Mesenchymal stem cell (in vitro differentiated cells and primary cell): ENCODE measurements at places on chromosomes 7 and 10.
A peak's percentile ranks its signal among the peaks of the same experiment; 100 is the strongest.

DNA sequence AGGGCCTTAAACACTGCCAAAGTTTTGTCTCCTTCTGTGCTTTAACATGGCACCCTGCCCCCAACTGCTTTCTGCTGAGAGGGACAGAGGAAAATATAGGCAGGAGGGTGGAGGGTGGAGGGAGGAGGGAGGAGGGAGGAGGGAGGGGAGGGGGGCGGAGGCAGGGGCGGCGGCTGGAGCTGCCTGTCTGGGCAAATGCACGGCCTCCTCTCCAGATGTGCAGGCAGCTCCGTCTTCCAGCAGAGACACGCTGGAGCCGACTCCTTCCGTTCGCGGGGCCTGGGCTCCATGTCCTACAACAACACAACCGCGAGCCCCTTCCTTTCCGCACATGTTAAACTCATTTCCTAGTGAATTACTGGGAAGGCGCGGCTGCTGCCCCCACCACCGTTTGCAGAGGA lies 14.2 kb downstream of the EBF3 start:
- no peak for DNase-seq

- DNase-seq, result no peak
Measured at GRCh38 chr10:103470761-103471653, 8.0 kb downstream of the CALHM3 start.

DNA sequence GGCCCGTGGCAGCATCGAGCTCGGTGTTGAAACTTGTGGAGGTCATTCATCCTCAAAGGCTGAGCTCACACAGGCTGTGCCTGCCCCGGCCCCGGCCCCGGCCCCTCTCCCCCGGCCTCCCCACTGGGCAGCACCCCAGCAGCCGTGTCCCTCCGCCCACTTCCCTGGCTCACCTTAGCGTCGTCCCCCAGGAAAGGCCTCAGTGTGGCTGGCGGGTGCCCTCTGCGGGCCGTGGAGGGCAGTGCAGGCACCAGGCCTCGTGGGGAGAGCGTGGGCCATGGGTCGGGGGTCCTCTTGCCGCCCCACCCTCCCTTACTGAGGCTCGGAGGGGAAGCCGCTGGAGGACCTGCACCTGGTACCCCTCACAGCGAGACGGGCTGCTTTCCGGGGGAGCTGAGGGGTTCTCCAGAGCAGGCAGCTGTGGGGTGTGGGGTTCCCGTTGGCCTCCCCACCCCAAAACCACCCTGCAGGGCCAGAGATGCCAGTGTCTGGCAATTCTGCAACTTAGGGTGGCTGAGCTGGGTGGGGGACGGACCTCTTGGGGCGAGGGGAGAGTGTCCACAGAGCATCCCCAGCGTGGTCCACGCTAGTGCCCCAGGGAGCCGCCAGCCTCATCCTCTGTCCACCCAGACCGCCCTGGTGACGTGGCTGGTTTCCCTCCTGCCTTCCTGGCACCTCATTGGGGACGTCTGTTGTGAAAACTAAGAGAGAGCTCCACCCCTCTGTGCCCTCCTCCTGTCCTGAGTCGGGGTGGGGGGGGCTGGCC lies 44.2 kb upstream of the DPYSL4 start:
- DNase-seq, result peak; percentile 6

DNA sequence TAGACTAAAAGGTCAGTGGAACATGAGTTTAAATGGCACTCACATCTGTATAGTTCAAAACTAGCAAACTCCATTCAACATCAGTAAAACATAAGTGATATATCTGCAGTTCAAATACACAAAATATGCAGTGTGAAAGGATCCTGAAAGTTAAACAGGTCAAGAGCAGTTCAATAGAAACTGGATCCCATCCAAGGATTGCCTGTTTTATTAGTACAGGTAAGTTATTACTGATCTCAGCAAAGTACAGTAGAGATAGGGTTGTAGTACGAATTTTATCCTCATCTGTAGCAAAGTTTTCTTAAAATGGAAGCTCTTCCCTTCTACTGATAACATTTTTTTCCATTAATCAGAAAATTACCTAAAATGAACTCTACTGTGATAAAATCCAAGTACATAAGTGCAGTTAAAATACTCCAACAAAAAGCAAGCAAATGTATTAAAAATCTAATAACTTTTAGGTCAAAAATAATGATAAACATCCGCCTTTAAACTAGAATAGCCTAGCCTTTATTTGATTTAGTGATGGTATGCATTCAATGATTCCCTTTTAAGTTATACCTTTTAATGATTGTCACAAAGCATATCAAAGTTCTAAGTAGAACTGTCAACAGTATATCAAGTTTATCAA lies 2.2 kb downstream of the ZNF800 start:
- no peak for DNase-seq

DNA sequence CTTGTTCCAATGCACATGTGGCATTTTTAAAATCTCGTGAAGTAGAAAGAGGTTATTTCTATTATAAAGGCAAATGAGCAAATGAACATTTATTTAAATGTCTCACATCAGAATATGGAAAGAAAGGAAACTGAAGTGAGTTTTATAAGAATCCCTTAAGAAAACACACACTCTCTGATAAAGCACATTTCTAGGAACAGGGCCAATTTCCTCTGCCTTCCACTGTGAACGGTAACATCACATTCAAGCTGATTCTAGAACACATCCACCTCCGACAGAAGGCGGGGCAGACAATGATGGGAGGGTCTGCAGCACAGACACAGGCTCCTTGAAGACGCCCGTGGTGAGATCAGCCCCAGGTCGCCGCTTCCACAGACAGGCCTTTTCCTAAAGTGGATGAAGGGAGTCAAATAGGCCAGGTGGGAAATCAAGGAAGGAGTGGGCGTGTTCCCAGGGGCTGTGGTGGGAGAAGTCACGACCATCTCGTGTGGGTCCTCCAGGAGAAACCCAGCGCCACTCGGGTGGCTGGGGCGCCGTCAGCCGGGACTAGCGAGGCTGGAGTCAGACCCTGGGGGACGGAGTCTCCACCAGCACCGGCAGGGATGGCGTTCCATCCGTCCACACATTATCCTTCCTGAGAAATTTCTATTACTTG lies 31.1 kb downstream of the PITRM1 start:
- no peak for DNase-seq
